ENCODE measurements at places on chromosomes 11 and 22.

GRCh38 chr11:101880222-101880621 is 34.6 kb upstream of the CEP126 start:
- no peak for DNase-seq

DNA sequence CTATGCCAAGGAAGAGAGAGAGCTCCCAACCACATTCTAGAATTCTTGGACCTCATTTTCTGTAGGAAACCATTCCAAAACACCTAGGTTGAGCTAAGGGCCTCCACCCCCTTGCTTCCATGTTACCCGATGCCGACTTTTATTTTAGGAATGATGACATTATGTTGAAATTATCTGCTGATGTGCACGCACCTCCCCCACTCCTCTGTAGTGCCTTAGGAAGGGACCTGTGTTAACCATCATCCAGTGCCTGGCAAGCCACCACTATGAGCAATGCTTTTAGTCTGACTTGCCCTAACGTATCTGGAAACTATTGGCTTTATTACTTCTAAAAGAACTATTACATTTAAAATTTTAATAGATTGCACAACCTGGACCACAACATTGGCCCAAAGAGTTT is 42.1 kb downstream of the NCAPD3 start:
- no peak for DNase-seq

DNA sequence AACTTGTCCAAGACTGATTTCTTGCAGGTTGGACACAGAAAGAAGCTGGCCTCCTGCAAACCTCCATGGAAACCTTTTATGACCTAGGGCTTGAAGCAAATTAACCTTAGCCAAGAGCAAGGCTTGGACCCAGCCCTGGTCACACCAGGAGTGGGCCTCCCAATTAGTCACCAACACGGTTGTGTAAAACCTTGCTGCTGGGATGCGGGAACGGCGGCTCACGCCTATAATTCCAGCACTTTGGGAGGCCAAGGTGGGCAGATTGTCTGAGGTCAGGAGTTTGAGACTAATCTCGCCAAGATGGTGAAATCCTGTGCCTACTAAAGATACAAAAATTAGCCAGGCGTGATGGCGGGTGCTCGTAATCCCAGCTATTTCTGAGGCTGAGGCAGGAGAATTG is 419.9 kb downstream of the AASDHPPT start:
- no peak for DNase-seq

DNA sequence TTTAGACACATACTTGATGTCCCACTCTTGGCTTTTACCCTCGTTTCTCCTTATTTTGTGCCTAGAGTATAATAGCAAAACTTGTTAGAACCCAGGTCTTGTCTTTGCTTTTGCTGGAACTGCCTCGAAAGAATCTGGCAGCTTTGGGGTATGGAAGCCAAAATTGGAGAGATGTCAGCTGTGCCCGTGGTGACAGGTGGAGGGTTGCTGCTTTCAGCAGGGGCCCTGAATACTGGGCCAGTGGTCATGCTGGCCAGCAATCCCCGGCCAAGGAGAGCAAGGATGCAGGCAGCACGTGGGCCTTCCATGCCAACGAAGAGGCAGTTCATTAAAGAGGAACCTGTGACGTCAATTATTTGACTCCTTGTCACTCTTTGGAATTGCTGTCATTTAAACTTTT is 181.1 kb downstream of the HIPK3 start:
- no peak for DNase-seq

DNA sequence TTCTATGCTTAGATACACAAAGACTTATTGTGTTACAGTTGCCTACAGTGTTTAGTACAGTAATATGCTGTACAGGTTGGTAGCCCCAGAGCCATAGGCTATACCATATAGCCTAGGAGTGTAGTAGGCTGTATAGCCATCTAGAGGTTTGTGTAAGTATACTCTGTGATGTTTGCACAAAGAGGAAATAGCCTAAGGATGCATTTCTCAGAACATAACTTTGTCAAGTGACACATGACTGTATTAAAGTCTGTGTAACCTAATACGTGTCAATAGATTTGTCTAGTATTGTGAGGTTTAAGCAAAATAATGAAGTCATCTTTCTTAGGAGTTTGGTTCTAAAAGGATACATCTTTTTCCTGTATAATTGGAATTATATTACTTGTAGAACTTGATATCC is 5.5 kb downstream of the ZC3H12C start:
- DNase-seq: no peak

DNA sequence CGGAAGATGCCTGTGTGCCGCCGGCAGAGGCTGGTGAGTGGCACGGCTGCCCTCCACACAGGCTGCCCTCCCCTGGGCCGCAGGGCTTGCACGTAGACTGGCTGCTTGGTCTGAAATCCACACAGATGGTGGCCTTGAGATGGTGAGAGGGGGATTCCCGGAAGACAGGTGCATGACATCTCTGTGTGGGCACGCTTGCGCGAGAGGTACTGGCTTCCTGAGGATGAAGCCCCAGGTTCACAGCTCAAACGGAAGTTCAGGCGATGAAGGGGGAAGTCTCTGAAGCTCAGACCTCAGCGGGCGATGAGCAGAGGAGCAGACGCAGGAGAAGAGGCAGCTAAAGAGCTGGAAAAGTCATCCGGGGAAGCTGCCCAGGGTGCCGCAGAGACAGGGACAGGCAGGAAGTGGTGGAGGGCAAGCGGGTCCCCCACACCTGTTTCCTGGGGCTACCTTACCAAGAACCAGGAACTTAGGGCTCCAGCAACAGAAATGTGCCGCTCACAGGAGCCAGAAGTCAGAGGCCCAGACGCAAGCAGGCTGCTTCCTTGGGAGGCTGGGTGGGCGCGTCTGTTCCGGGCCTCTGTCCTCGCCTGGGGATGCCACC is 7.2 kb downstream of the CRELD2 start:
- peak; percentile 68 for DNase-seq

- no peak for DNase-seq
Measured at GRCh38 chr11:3153291-3153861, 11.7 kb downstream of the OSBPL5 start.

DNA sequence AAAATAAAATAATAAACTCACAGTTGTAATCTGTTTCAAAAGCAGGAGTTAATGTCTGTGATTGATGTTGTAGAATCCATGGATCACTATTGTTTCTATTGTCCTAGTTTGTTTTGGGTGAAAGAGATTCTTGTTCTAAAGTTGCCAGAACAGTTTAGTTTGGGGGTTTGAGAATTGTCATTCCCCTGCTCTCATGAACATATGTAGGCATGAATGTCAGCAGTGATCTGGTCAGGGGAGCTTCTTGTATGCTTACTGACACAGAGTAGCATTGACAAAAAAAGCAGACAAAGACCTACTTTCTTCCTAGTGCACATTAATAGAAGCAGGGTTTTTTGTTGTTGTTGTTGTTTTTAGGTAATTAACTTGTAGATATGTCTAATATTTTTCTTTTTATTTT is 38.6 kb downstream of the ARHGAP1 start:
- DNase-seq: no peak
